ENCODE measurements at places on chromosomes 2 and 18.

GRCh38 chr2:84901593-84902120 is 3.8 kb upstream of the TMSB10 start:
- no peak for DNase-seq

- no peak for DNase-seq
These were observed 11.9 kb upstream of the CREG2 start for GRCh38 chr2:101399021-101399799.

DNA sequence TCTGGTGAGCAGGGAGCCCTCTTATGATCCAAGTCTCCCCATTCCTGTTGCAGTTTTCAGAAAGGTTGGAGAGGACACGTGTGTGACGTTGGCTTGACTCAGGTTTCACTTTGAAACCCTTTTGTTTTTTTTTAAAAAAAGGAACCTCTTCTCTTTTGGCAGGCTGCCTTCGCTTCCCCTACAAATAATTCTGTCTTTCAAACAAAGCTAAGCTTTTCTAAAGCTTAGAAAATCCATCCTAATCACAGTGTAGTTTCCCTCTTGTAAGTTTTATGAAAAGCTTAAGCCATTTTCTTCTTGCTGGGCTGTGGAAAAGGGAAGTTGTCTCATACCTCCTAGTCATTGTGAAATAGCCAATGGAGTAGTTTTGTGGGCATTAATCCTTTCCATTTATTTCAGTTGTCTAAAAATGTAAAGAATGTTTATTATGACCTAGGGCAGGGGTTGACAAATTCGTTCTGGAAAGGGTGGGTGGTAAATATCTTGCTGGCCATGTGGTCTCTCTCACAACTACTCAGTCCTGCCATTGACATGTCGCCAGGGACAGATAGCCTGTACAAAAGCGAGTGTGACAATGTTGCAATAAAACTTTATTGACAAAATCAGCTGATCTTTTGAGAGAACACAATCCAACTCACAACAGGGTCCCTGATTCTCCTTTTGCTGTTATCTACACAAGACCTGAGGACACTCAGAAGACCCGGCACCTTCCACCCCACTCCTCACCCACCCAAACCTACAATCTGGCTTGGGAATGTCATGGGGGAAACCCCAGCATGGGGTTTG is 878.8 kb downstream of the RNF144A start:
- peak; percentile 84 for DNase-seq

DNA sequence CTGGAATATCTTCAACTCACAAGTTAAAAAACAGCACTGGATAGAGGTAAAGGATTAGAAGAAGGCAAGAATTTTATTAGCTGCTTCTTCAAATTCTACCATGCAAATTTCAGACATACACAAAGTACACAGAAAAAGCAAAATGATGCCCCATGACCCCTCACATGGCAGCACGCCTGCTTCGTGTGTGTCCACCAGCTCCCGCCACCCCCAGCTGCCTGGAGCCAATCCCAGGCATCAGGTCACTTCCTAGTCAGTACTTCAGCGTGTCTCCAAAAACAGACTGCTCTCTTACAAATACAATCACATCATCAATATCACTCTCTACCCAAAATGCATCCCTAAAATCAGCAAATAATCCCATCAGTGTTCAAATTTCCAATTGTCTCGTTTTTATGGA is 35.8 kb downstream of the IMPA2 start:
- DNase-seq = no peak

- DNase-seq = no peak
These were observed 11.6 kb upstream of the TGFA start for GRCh38 chr2:70565039-70565731.

DNA sequence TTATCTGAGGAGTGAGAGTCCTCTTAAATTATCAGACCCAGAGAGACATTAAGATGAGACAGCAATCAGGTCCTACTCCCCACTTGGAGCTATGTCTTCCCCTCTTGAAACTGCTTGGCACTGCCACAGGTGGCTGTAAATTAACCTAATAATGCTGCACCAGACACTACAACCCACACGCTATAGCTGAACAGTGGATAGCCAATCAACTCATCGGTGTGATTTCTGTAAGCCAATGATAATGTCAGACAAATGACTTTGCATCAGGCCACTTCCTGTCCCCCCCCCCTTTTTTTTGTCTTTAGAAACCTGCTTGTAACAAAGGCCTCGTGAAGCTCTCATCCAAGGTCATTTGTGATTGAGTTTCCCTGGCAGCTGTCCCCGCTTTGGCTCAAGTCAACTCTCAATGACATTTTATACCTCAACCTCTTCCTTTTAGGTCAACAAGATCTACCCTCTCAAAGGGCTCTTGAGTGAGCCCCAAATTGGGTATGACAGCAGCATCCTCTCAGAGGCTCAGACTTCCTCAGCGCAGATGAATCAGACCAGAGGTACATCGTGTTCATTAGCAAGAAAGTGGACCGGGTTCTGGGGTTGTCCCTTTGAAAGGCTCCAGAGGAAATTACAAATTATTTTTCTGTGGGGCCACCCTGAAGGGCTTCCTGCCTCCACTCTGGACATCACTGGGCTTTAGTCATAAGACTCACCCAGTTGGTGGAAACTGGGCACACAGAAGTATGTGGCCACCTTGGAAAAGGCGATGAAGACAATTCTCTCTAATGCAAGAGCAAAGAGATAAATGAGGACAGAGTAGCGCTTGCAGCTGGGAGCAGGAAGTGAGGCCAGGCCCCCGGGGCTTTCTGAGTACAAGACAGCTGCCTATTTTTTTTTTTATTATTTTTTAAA is 73.6 kb downstream of the COPS8 start:
- DNase-seq = no peak

DNA sequence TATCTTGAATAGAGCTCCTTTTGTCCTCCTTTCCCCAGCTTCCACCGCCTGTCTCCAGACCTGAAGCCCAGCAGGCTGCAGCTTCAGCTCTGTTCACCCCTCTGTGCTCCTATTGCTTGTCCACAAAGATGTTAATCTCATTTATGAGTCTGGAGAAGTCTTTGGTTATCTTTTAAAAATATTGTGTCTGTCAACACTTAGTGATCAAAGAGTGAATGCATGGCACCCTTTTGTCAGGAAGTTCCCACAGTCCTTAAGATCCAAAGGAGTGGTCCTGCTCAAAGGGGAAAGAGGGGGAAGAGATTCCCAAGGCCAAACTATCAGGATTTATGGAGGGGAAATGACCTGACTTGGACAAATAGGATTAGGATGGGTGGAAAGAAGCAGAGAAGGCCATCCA is 118.9 kb downstream of the ACAA2 start:
- no peak for DNase-seq

DNA sequence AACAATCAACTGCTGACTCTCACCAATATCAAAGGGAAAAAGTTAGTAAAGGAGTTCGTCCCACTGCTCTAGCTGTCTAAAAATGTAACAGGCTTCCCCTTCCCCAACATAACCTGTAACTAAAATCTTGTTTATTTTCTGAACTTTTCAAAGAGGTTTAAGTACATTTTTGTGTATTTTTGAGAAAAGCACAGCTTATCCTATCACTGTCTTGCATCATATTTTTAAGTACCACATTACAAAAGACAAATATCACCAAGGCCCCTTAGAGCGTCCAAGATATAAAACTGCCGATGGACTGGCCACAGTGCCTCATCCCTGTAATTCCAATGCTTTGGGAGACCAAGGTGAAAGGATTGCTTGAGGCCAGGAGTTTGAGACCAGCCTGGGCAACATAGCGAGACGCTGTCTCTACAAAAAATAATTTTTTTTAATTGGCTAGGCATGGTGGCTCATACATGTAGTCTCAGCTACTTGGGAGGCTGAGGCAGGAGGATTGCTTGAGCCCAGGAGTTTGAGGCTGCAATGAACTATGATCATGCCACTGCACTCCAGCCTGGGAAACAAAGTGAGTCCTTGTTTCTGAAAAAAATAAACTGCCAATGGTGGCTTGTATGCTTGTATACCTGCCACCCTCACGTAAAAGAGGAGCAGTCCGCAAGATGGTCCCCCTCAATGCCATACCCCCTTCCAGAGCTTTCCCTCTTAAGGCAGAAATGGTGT is 21.2 kb upstream of the LAPTM4A start:
- DNase-seq = no peak

DNA sequence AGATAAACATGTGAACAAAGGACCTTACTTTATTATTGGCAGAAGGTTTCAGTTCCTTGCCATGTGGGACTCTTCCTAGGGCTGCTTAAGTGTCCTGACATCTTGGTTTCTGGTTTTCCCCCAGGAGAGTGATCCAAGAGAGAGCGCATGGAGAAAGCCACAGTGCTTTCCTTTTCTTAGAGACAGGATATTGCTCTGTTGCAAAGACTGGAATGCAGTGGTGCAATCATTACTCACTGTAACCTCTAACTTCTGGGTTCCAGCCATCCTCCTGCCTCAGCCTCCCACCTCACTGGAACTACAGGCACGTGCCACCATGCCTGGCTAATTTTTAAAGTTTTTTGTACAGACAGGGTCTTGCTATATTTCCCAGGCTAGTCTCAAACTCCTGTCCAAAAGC is 38.1 kb upstream of the TCF7L1 start:
- DNase-seq = no peak

DNA sequence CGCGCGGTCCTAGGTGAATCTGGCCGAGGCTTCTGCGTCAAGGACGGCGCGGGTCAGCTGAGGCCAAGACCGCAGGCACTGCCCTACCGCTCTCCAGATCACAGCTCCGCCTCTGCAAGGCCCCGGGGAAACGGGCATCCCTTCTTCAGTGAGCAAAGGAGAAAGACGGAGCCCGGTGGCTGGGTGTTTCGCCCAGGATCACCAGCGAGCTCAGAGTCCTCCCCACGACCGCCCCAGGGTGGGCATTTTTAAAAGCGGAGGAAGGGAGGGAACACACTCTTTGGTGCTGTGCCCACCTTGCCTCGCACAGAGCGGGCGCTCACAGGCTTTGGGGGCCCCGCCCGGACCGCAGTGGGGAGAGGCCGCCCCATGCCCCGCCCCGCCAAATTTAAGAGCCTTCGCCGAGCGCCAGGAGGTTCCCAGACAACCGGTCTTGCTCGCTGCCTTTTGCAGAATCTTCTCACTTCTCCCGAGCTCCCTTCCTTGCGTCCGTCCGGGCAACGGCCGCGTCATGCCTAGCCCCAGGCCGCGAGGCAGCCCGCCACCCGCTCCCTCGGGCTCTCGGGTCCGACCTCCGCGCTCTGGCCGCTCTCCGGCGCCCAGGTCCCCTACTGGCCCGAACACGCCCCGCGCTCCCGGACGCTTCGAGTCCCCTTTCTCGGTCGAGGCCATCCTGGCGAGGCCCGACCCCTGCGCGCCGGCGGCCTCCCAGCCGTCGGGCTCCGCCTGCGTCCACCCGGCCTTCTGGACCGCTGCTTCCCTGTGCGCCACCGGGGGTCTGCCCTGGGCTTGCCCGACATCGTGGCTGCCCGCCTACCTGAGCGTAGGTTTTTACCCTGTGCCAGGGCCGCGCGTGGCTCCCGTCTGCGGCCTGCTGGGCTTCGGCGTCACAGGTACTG is at the start of gene NOTO:
Gene NOTO, plus strand, starts transcription at position 419 of the 899 bp plus-strand sequence. Its CDS starts 93 bp downstream, at position 512.
- DNase-seq = no peak

GRCh38 chr2:109266998-109267854 is 138.2 kb downstream of the SH3RF3 start:
- no peak for DNase-seq

- DNase-seq = no peak
These were observed 40.7 kb upstream of the TMEM131 start for GRCh38 chr2:98036349-98037000.

- DNase-seq = no peak
These were observed 120.5 kb downstream of the PMAIP1 start for GRCh38 chr18:60020107-60020925.

DNA sequence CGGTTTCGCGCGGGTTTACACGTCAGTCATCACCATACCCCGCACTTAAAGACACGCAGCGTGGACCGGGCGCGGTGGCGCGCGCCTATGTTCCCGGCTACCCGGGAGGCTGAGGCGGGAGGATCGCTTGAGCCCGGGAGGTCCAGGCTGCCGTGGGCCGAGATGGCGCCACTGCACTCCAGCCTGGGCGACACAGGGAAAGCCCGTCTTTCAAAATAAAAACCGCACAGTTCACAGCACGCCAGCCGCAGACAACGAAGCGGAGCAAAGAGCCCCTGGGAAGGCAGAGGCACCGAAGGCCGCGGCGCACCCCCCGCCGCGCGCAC is 328 bp downstream of the DTYMK start:
- no peak for DNase-seq

All from AML-193 (cell line).